ENCODE measurements at places on chromosomes 16 and 17.

DNA sequence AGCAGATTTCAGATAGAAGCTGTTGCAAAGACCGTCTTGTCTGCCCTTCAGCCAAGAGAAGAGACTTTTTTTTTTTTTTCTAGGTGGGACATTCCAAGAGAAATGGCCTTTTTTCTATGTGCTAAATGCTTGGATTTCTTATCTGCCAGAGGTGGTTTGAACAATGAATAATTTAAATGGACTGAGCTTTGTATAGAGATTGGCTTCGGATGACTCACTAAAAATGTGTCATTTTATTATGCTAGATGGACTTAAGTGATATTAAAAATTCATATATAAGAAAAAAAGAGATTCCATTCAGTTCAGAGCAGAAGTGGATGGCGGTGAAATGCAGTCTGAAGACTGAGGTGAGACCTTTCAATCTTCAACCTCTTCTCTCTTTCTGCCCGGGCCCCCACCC, 58.4 kb downstream of the MEAK7 start:
- DNase-seq: no peak

DNA sequence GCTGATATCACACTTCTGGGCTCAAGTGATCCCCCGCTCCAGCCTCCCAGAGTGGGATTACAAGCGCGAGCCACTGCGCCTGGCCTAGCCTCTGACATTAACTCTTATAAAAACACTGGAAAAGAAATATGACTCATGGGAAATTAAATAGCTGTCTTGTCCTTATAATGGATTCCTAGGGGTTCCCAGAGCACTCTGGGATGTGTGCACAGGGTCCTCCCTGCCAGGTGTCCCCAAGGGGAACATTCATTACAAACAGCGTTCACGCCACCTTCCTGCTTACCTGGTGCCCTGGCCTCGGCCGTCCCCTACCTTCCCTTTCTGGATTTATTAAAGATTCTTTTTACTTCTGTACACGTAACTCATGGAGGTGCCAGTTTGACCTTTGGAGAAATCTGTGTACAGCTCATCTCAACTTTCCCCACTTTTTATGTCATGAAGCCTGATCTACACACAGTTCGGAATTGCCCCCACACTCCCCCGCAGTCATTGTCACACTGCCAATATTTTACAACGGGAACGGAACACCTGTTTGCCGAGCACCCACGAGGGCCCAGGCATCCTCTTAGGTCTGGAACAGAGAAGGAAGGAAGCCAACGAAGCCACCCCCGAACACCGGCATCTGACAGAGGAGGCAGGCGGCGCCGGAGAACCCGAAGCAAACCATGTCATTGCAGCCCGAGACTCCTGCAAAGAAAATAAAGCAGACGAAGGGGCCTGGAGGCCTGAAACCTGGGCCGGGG, 39.7 kb upstream of the MEAK7 start:
- peak; percentile 50 for DNase-seq

- DNase-seq: no peak
Observed at GRCh38 chr16:14505846-14506245, 124.2 kb downstream of the PARN start.

DNA sequence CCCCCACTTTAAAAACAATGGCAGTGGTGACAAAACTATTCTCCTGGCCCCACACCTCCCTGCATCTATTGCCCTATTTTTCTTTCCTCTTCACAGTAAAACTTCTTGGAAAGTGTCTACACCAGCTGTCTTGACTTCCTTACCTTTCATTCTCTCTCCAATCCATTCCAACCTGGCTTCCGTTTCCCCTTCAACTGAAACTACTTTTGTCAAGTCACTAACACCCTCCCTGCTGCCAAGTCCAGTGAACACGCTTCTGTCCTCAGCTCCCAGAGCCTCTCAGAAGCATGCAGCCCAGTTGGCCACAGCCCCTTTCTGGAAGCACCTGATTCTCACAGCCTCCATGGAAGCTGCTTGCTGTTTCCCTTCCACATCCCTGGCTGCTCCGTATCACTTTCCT, 4.0 kb upstream of the SCN4A start:
- DNase-seq: no peak

GRCh38 chr16:23182206-23182678, 303 bp upstream of the SCNN1G start:
- DNase-seq: peak; percentile 17

DNA sequence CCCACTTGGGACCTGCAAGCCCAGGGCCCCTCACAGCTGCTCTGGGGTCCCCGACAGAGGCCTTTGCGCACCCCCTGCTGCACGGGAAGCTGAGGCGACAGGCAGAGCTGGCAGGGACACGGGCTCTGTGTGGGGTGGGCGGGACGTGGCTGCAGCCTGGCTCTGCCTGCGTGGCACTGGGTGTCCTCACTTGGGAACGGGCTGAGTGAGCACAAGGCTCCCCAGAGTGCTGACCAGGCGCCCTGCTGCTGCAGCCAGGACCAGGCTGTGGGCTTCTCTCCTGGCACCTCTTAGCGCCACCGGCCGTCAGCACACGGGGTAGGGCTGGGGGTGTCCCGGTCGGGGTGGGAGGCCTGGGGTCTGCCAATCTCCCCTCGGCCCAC, 6.6 kb downstream of the C1QTNF8 start:
- no peak for DNase-seq

DNA sequence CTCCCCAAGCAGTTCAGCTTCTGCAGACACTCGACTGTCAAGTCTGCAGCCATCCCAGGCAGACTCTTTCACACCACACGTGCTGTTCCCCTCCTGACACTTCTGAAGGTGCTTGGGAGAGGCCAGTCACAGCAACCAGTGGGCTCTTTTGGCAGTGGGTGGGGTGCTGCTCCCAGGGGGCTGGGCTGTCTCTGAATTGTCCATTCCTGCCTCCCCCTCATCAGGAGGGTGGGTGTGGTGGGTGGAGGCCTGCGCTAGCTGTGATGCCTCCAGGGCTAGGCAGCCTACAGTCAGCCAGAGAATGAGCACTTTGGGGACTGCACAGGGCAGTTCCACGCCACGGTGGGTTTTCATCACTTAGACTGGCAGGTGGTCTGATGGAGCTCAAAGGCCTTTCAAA, 10.3 kb downstream of the STARD3 start:
- DNase-seq: no peak

- DNase-seq: no peak
Observed at GRCh38 chr17:10899281-10899680, 61.4 kb upstream of the PIRT start.

DNA sequence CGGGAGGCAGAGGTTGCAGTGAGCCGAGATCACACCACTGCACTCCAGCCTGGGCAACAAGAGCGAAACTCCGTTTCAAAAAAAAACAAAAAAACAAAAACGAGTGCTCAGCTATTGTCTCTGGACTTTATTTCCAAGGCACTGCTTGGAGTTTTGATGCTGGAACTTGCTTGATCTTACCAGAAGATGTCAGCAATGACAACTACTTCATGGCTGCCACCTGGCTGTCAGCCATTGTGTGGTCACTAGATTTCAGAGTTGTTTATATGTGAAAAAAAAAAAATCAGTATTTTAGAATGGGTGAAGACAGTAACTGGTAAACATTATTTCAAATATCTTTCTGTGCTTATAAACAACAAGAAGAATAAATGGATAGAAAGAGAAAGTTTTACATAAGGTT, 26.3 kb upstream of the OR4D1 start:
- no peak for DNase-seq

DNA sequence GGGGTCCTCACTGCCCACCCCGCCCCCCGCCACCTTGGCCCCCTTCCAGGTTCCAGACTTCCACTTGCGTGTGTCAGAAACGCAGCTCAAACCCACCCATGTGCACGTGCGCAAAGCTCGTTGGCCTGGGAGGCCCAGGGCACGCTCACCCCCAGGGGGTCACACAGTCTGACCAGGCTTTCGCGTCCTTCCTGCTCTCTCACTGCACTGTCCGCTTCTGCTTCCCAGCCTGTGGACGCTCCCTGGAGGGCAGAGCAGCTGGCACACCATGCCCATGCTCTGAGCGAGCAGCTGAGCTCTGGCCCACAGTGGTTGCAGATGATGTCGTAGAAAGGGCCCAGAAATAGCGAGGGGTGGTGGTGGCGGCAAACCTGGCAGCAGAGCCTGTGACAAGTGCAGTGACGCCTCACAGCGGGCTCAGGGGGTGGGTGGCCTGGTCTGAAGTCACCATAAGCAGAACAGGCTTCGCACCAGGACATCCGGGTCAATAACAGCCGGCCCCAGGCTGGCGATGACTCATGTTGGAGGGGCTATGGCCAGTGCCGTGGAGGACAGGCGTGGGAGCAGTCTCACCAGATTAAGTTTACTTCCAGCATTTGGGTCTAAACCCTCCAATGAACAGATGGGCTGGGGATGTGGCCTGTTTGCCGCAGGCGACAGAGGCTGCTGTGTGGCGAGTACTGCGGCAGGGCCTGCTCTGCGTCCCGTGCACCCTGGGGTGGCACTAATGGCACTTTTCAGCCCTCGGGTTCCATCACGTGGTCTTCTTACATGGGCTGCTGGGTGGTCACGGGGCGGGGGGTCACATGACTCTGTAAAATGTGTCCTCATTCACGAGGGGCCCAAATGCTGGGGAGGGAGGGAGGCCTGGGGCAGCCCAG, 49.0 kb downstream of the NT5M start:
- DNase-seq: no peak

- DNase-seq: no peak
Observed at GRCh38 chr17:72946156-72946555, 146.3 kb downstream of the SLC39A11 start.

DNA sequence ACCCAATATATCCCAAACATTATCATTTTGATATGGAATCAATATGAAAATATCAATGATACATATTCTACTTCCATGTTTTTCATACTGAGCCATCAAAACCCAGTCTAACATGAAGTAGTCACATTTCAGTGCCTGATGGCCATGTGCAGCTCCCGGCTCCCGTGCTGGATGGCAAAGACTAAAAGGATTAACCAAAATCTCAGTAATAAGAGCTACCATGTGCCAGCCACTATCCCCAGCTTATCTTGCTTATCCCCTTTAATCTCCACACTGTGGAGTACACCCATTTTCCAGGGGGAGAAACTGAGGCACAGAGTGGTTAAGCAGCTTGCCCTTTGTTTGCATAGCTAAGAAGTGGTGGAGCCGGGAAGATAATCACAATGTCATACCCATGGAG, 9.2 kb downstream of the CD300LG start:
- DNase-seq: no peak

GRCh38 chr17:50475362-50475761, 3.3 kb upstream of the RSAD1 start:
- DNase-seq: no peak

GRCh38 chr17:61786088-61786487, 77.2 kb downstream of the BRIP1 start:
- no peak for DNase-seq

DNA sequence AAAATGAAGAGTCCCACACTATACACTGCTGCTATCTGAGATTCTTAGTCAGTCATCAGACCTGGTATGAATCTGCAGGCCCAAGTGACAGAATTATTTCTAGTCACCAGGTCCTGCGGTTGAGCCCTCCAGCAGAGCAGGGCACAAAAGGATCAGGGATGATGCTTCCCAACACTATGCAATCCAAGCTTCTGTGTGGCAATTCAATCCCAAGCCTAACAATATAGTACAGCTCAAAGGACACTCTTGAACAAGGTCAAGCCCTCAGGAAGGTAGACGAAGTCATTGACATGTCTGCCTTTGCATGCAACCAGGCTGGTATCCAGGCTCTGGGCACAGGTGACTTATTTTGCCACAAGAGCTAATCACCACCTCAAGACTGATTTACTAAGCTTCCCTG, 5.8 kb downstream of the DCUN1D3 start:
- no peak for DNase-seq

GRCh38 chr16:81542609-81543570, 98.3 kb downstream of the CMIP start:
- DNase-seq: no peak
